ELR (cell line): ENCODE measurements at places on chromosomes 2 and 18.
A peak's percentile ranks its signal among the peaks of the same experiment; 100 is the strongest.

DNA sequence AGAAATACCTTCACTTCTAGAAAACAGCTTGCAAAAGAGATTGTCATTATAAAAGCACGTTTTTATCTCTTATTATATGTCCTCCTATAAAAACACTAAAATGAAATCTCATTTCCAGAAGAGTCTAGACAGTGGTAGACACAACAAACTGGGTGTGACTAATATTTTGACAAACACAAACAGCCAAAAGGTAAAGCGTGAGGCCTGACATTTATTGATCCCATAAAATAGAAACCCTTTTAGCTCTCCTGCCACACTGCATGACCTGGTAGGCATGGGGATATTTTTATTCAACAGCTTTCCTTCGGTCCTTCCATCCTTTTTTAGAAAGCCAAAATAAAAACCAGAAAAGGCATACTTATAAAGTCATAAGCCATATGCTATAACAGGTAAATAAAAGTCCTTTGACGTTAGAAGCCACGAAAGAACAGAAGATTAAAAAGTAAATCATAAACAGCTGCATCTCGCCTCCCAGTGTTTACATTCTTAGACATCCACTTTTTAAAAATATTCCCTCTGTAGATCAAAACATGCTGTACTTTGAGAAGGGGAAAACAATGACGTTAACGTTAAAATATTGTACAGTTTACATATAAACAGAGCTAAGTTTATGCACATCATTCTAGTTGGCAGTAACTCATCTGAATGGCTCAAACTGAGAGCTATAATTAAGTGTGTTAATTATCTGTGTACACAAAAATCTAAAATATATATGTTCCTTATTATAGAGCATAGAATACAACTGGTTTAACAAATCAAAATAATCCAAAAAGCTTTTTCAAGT, 44.6 kb downstream of the IRS1 start:
- DNase-seq = peak; percentile 20

DNA sequence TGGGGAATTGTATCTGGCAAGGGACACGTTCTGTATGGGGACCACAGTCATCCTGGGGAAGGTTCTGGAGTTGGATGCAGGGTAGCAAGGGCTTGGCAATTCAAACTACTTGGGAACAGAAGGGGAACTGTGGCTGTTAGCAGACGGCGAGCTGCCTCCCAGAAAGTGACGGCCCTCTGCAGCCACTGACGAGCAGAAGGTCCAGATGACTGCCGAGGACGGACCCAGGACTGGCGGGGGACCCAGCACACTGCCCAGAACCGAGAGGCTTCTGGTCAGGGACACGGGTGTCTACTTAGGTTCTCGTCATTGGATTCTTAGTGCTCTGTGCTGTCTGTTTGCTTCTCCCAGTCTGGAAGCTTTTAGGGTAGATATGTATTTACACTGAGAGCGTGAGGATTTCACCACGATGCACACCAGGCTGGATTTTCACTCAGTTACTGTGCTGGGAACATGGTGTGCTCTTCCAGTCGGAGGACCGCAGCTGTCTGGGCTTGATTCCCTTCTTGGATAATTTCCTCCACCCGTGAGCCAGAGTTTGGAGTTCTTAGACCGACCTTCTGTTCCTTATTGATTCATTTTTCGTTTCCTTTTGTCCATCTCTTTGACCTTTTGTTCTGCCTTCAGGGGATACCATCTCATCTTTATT, 13.4 kb downstream of the GPR35 start:
- no peak for DNase-seq

DNA sequence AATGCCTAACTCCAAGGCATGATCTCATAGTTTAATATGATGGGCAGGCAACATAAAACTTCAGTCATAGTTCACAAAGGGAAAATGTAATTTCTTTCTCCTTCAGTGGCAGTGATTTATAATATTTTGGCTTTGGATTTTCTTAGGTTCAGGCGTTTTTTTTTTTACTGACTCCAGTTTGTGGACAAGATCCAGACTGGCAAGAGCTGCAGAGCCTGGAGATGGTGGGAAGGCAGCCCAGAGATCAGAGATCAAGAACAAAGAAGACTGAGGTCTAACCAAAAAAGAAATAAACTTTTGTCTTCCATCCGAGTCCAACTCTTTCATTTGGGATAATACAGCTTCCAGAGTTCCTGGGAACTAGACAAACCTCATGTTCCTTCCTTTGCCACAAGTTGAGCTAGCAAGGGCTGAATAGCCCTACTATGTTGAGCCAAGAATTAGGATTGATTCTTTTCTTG, 215.3 kb upstream of the SETBP1 start:
- DNase-seq = no peak

DNA sequence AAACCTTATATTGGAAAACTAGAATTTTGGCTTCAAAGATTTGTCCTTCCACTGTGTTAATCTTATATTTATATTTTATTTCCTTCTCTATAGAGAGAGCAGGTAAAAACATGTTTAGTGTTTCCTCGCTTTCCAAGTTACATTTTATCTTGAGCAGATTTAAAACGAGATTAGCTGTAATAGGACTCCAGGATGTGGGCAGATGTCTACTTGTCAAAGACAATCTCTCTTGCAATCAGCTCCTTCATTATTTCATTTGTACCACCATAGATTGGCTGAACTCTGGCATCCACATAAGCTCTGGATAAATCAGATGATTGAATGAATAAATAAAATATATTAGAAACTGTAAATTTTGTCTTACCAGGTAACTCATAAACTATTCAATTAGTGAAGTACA, 17.5 kb upstream of the KANSL1L start:
- DNase-seq = no peak

GRCh38 chr2:29307519-29307918, 192.3 kb downstream of the CLIP4 start:
- no peak for DNase-seq

DNA sequence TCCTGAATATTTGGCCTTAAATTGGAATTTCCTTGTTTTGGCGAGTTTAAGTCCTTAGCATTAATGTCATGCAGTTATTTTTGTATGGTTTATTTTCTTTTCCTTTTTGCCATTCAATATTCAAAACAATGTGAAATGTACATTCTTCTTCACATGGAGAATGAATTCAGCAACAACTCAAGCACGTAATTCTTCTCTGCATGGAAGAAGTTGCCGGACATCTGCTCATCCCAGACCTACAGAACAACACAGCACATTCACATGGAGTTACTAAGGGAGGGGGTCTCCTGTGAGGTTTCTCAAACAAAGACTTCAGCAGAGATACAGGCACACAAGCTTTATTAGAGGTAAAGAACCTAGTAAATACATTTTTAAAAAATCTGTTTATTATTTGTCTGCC, 236.8 kb downstream of the SATB2 start:
- DNase-seq = no peak

DNA sequence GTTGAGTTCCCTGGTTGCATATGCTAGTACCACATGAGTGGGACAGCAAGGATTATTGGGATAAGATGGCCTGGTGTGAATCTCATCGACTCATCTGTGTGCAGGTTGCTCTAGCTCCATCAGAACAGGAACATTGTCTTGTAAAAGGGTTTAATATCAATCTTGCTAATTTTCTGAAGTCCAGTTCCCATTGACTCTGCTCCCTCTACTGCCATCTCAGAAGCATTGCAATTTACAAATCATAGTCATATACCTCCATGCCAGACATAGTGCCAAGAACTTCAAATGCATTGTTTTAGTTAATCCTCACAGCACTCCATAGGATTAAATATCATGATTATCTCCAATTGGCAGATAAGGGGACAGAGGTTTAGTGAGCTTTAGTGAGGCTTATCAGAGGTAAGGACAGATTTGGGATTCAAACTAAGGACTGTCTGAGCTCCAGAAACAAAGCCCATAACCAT, 4.8 kb upstream of the STAT4 start:
- peak; percentile 69 for DNase-seq

DNA sequence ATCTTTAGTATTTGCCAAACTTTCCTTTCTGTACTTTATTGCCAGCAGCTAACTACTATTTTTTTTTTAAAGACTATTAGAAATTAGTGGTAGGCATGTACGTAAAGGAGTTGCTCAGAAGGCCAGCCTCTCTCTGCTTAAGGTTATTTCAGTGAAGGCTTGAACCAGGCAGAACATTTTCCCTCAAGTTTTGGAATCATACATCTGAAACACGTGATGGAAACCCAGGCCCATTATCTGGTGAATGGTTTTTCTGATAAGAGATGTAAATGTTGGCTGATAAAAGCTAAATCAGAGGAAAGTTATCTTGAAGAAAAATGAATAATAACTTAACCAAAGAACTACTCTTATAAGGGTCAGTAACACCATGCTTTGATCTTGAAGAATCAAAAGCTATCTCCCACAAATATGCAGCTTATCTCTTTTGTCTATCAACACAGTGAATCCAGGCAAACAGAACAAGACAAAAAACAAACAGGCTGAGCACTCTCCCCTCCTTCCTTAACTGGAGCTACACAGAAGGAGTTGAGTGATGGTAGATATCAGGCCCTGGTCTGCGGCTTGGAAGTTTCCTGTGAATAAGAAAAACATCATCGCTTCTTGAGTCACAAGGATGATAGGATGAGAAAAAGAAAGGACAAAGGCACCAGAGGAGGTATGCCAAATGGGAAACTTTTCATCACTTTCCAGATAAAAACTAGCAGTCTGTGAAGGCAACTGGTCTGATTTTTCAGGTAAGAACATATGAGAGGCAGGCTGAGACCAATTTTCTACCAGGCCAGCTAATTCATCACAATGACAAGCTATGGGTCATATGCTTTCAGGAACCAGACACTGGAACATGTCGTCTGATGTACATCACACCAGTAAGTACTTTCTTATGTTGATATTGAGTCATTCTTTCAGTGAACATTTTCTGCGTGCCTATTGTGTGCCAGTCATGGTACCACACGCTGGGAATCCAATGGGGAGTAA, 88.4 kb upstream of the STK17B start:
- peak; percentile 94 for DNase-seq

DNA sequence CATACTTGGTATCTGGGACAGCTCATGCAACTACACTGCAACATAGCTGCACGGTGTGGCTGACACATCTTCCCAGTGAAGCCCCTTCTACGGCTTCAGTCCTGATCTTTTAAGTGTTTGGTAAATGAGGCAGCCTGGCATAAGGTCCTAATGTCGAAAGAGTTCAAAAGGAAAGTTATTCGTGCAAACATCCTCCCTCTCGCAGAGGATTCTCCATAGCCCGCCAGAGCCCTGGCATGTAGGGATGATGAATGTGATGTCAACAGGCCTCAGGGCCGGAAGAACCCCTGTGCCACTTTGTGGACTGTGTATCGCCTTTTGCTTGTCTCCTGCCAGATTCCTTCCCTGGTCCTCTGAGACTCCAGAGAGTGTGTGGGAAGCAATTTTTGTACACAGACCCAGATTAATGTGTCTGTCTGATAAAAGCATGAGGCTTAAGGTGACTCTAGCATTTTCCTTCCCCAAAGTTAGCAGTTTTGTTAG, 88.5 kb downstream of the SOCS6 start:
- no peak for DNase-seq

DNA sequence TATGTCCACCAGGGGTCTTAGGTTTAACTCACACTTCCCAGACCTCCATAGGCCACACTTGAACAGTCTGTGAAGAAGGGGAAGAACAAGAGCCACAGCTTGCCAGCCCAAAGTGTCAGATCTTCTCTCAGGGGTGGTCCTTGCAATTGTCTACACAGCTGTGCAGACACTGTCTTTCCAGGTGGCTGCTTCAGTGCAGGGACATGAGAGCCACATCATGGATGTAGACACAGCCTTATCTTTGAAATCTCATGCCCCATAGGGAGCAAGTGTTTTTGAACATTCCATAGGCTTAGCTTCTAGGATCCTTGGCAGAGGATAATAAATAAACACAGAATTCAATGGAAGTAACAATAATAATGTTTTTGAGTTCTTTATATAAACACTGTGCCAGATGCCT, 6.7 kb downstream of the ZNF407 start:
- no peak for DNase-seq

- no peak for DNase-seq
Measured at GRCh38 chr2:124663645-124663997, 638.5 kb downstream of the CNTNAP5 start.

DNA sequence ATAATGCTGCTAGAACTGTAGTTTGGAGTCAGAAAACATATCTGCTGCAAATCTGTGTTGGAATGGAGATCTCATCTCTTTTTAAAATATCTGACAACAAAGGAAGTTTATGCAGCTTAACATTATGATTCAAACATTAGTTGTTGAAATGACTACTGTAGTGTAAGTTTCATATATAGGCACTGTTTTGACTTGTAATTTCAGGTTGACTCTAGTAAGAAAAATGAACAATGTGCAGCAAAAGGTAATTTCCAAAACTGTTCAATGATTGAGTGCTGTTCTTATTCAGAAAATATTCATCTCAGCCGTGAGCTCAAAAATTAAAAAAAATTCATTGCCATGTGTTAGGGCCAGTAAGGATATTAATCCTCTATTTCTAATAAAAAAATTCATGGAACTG, 48.5 kb downstream of the CCDC138 start:
- no peak for DNase-seq

- no peak for DNase-seq
Measured at GRCh38 chr18:78673516-78674321, 305.9 kb upstream of the SALL3 start.

DNA sequence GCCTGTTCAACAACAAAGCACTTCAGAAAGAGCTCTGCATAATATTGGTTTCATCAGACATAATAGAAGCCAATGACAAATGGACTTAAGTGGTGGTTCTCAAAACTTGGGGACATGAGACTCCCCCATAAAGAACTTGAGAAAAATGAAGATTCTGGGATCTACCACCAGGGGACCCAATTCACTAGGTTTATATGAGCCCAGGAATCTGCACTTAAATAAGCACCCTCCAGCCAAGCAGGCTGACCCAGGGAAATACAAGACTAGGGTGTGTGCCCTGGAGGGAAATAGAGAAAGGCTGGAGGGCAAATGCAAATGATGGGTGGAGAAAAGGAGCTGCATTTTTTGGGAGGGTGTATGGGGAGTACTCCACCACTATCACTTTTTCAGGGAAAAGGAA, 52.5 kb downstream of the SATB2 start:
- peak; percentile 57 for DNase-seq

DNA sequence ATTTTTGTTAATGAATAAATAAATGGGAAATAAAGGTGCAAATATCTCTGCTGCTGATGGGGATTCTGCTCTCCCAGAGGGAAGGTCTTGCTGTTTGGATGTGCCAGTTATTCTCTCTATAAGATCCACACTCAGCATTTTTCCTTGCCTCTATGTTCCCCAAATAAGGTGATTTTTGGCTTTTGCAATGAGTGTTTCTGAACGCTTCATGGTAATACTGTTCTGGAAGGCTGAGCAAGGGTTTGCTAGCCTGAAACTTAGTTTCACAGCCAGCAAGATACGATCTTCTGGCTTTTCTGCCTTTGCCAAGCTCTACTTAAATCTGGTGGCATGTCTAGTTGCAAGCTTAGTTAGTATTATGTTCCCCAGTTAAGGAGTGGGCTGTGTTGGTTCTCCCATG, 114.6 kb downstream of the LPIN1 start:
- no peak for DNase-seq

GRCh38 chr18:22694954-22695353, 238.2 kb upstream of the RBBP8 start:
- DNase-seq = peak; percentile 96
